GM23248 (cell line): ENCODE measurements at places on chromosomes 2 and 18. TPM values are rescaled to one million over a fixed set of nuclear protein-coding genes. Genes with fewer than 3 reads are reported as not detected.

- no peak for DNase-seq
Measured at GRCh38 chr18:55465313-55465712, 122.7 kb downstream of the TCF4 start.

The TLX2 gene
- not detected in 2 replicates for polyA plus RNA-seq

The C1GALT1C1L gene
- polyA plus RNA-seq: 0.41 and 0.54 TPM in 2 replicates

- DNase-seq: no peak
Measured at GRCh38 chr2:11758647-11759046, 12.2 kb downstream of the LPIN1 start.

- DNase-seq: peak; percentile 68
Measured at GRCh38 chr2:164717000-164717803, 95.9 kb upstream of the GRB14 start.

- no peak for DNase-seq
Measured at GRCh38 chr2:148994341-148994740, 44.2 kb upstream of the LYPD6B start.

The GLI2 gene
- polyA plus RNA-seq: 9.0 and 9.6 TPM in 2 replicates

The SERPINB13 gene
- polyA plus RNA-seq: not detected in 2 replicates

GRCh38 chr18:13452388-13452811 lies 233.8 kb downstream of the LDLRAD4 start:
- DNase-seq: peak; percentile 88

GRCh38 chr2:226865273-226865672 lies 29.4 kb downstream of the RHBDD1 start:
- no peak for DNase-seq

DNA sequence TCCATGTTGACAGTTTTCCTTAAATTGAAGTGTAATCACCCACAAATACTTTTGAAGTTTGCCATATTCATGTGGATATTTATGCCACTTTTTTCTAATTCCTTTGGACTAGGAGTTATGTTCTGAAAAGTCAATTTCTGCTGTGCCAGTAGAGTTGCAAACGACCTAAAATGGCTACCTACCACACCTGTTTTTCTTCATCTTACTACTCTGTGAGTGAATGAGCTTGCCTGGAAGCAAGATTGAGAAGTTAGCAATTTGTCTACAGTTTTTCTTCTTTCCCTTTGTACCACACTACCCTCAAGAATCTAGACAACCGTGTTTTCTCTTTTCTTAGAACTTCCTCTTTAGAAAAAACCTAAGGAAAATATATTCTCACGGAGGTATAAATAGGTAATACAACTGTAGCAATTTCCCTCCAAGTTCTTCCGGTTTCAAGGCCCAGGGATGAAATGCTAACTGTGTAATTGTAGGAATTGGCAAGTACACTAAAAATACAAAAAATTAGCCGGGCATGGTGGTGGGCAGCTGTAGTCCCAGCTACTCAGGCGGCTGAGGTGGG lies 7.3 kb upstream of the SLC39A10 start:
- no peak for DNase-seq

DNA sequence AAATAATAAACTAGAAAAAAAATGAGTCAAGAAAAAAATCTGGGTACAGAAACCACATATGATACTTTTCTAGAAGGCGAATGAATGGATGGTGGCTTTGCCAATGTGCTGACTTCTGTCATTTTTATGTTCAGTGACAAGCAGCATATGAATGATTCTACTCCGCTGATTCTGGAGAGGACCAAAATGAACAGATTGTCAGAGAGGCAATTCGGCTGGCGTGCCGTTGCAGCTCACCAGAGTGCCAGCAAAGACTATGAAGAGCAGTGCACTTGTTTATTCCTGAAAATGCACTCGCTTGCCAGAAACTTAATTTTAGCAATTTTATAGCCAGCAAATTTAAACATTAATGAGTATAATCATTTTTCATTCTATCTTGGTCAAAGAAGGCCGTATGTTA lies 105.9 kb upstream of the NYAP2 start:
- DNase-seq: no peak

The MARCO gene
- polyA plus RNA-seq: not detected in 2 replicates

The DPP10 gene
- not detected in 2 replicates for polyA plus RNA-seq

The C2orf66 gene
- polyA plus RNA-seq: 0.25 TPM in 1 of 2 replicates, not detected in the other

GRCh38 chr18:77014538-77014937 lies 118.0 kb downstream of the MBP start:
- no peak for DNase-seq

DNA sequence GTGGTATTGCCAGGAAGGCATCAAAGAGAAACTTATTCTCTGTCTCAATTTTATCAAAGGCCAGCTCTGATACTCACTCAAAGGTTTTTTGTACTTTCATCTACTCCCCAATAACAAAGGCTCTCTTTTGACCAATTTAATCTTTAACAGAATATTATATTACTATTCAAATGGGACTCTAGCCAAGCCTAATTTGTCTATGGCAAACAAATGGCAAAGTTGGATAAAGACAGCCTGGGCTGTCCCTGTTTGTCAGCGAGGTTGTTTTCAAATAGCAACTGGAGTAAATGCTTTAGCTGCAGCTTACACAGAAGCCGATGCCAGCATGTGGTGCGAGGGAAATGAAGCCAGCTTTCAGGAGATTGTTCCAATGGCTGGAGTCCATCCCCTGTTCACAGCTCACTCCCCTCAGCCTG lies 80.1 kb upstream of the CTNNA2 start:
- no peak for DNase-seq

GRCh38 chr2:80361904-80362303 lies 57.4 kb upstream of the LRRTM1 start:
- no peak for DNase-seq

DNA sequence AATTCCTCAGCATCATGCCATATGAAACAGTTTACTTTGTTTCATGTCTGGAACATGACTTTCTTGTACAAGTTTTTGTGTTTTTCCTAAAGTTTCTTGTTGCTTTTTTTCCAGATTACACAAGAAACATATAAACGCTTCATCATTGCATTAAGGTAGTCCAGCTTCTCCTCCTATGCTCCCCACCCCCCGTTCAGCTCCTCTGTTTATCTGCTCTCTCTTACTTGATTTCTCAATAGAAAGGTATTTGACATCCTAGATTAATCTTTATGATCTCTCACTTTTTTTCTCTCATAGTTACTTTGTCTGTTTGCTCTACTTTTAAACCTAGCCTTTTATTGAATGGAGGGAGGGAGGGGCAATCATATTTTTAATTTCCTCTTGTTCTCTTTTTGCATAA lies 25.4 kb downstream of the SLC40A1 start:
- DNase-seq: no peak

GRCh38 chr18:58860747-58861231 lies 3.9 kb upstream of the ZNF532 start:
- DNase-seq: peak; percentile 45

- no peak for DNase-seq
Measured at GRCh38 chr2:188295067-188295685, 3.5 kb downstream of the GULP1 start.
